CD4-positive, alpha-beta T cell treated with Interleukin-4 for 1 hour (primary cell): ENCODE measurements at places on chromosomes 7 and 10.

- no peak for DNase-seq
Observed at GRCh38 chr10:110304394-110304779, 333 bp downstream of the SMNDC1 start.

DNA sequence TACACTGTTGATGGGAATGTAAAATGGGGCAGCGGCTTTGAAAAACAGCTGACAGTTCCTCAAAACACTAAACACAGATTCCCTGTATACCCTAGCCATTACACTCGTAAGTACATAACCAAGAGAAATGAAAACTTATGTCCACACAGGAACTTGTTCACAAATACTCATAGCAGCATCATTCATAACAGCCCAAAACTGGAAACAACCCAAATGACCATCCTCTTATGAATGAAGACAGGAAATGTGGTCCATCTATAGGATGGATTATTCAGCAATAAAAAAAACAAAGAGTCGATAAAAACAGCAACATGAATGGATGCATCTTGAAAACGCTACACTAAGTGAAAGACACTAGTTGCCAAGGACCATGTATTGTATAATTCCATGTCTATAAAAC is 23.7 kb downstream of the NMT2 start:
- no peak for DNase-seq

DNA sequence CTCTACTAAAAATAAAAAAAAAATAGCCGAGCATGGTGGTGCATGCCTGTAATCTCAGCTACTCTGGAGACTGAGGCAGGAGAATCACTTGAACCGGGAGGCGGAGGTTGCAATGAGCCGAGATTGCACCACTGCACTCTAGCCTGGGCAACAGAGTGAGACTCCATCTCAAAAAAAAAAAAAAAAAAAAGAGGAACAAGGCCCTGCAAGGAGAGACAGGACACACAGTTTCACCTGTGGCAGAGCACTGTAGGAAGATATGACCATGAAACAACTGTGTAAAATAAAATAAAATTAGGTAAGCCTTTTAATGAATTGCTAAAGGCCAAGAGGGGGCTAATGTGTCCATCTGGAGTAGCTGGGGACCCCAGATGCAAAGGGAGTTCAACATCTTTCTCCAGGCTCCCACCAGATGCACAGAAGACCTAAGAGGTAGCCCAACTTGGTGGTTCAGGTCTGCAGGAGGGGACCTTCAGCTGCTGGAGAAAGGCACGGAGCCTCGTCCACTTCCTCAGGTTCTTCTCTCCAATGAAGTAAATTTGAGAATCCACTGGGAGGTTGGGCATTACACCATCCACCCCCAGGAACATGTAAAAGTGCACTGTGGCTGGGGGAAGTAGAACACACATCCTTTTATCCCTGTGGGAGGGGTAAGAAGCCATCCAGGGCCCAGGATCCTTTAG is 12.7 kb downstream of the PPIF start:
- no peak for DNase-seq

GRCh38 chr10:49325916-49326783 is 27.2 kb downstream of the C10orf71 start:
- no peak for DNase-seq

DNA sequence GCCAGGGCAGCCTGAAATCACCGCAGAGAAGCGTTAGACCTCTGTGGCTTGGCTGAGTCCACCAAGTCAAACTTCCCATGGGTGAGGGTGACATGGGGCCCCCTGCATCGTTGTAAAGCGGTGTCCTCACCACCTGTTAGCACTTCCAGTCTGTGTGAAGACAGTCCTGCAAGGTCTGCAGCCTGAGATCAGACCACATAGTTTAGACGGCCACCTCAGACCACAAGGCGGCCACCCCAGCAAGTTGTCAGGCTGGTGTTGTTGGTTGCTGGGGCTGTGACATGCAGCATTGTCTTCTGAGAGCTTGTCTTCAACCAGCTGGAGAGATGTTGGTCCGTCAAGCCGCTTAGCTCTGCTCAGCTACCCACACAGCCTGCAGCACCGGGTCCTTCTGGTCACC is 44.1 kb upstream of the TARP start:
- peak; percentile 61 for DNase-seq

DNA sequence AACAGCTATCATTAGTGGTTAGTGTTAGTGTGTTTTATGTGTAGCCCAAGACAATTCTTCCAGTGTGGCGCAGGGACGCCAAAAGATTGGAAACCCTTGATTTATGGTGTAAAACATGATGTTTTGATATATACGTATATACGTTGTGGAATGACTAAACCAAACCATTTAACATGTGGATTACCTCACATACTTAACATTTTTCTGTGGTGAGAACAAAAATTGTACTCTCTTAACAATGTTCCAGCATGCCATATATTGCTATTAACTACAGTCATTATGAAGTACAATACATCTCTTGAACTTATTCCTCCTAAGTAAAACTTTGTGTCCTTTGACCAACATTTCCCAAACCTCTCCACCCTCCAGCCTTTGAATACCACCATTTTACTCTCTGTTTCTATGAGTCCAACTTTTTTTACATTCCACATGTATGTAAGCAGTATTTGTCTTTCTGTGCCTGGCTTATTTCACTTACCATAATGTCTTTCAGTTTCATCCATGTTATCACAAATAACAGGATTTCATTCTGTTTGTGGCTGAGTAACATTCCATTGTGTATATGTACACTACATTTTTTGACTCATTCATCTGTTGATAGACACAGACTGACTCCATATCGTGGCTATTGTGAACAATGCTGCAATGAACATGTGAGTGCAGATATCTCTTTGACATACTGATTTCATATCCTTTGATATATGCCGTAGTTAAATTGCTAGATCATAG is 42.2 kb upstream of the MAGI2 start:
- no peak for DNase-seq

DNA sequence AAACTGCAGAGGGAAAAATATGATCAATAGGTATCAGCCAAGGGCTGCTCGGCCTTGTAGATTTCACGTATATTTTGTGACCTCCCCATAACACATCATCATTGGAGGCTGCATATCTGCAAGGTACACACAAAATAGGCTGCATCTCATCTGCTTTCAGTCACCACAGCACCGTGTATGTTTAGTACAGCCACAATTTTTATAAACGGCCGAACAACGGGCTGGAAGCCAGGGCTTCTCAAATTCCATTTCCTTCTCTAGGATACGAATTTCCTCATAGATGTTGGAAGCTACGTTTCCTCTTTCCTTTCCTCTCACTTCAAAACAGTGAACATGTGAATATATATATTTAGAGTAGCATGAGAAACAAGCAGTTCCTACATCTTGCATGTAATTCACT is 20.2 kb upstream of the FOXK1 start:
- DNase-seq, result no peak

GRCh38 chr7:89223900-89224395 is 428.4 kb upstream of the TEX47 start:
- no peak for DNase-seq

DNA sequence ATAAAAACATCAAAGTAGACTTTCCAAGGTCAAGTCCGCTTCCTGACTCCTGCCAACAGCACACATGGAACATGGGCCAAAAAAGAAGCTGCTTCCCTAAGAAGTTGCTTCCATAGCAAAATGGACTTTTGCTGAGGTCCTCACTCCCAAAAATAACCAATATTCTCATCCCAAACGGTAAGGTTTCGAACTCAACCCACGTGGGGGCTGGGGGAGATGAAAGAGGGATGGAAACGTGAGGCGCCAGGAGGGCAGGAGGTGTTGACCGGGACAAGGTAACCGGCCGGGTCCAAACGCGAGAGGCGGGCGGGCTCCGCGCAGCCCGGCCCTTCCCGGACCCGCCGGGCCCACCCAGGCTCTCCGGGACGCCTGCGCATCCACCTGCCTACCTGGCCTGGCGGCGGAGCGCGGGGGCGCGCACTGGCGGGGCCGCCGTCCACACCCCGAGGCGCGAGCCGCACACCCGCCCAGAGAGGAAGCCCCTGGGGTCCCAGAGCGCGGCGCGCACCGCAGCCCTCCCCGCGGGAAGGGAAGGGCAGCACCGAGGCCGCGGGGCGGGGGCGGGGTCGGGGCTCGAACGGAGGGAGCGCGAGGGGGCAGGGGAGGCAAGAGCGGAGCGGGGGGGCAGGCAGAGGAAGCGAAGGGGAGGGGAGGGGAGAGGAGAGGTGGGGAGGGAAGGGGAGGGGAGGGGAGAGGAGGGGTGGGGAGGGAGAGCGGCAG is 742 bp downstream of the LMBR1 start:
- peak; percentile 71 for DNase-seq

DNA sequence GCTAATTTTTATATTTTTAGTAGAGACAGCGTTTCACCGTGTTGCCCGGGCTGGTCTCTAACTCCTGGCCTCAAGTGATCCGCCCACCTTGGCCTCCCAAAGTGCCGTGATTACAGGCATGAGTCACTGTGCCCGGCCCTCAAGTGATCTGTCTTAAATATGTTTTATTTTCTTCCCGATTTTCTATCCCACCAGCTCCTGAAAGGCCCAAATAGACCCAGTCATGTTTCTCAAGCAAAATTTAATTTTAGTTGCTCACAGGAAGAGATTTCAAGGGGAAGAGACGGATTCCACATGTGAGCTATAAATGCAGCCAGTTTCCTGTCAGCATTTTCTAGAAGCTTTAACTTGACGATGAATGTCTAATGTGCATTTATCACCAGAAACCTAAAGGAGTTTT is 12.0 kb downstream of the DENND10 start:
- DNase-seq, result no peak

DNA sequence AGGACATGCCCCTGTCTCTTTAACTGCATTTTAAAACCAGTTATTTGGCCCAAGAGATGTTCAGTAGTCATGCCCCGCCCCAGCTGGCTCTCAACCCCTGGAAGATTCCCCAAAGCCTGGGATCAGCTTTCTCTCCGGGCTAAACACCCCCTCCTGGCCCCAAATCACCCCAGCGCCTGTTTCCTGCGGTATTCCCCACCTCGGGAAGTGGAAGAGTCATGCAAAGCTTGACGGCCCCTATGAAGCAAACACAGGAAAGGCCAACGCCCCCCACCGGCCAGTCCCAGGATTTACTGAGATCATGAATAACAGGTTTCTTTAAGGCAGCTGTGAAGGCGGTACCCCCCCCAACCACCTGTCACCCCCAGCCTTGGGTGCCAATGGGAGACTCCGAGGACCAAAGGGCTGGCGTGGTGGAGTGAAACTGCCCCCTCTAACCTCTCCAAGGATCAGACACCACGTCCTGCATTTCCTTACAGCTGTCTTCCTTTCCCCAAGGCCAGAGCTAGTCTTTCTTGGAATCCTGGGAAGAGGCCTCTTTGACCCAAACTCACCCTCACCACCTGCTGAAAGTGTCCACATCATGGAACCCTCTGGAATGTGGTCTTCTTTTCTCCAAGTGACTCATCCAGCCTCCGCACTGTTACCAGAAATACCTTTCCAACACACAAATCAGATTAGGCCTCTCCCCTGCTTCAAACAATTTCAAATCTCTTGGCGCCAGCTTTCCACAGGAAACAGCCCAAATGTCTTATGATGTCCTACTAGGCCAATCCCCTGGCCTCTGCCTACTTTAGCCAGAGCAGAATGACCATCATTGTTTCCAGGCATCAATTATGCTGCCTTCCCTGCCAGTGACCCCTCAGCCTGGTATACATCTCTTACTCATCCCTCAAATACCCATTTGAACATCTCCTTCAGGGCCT is 301.5 kb downstream of the ZEB1 start:
- no peak for DNase-seq

- no peak for DNase-seq
Observed at GRCh38 chr10:30043476-30044270, 15.7 kb downstream of the JCAD start.

DNA sequence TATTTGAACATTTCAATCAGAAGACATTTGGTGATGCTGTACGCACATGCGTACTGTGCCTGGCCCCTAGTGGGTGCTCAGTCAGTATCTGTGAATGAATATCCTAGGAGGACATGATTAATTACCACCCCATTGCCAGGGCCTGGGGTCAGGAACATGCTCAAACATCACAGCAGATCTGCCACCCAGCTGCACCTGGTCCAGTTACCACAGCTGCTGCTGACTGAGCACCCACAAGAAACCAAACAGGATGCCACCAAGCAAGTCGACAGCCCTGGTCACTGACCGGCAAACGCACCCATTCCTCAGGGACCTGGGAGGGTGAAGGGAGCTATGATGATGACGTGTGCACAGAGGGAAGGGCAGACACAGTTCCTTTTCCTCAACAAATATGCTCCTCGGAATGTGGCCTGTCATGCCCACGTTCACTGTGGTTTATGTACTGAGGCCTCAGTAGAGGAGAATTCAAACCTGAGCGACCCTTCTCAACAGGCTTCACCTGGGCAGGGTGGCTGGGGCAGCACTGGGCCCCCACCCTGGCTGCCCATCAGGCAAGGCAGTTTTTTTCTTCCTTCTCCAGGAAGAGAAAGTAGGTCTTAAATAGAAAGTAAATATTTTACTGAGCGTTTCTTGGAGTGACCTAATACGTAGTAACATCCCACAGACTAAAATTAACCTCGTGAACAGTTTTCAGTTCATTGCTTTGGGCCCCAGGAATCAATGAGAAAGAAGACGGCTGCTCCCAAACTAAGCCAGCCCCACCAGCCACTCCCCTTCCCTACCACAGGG is 13.4 kb downstream of the CTBP2 start:
- peak; percentile 21 for DNase-seq

DNA sequence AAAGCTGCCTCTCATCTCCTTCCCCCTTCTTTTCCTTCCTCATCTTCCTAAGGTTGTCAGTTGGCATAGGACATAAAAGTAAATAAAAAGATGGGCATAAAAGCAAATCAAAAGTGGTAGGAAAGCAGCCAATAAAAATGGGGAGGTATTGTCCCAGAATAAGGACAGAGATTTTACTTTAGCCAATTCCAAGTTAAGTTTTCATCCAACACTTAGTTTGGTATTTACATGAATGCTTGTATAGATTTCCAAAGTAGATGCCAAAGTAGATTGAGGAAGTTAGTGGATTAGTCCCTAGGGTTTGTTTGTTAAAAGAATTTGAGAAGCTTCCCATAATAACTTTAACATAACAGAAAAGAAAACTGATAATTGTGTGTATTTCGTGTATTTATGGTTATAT is 33.7 kb downstream of the HDAC9 start:
- DNase-seq, result no peak

DNA sequence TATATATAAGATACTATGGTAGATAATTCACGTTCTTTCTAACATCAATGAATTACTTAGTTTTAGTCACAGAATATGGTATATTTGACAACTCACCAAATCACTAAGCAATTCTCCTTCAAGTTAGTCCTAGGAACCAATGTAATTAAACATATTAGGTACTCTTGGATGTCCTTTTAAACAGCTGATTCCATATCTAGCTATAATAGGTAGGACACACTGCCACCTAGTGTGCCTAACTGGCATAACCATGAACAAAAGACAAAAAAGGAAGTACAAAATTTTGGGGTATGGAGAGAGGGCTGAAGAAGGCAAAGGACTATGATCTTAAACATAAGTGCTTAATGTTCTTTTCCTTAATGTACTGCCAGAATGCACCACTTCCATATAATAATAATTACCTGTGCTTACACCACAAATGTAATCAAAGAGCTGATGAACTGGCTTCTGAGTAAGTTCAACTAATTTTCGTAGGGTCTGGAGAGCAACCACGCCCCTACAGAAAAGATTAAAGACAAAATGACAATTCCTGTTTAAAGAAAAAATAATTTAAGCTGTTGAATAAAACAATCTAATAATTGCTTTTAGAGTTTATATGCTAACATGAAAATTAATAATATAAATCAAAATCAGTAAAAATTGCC is 28.7 kb downstream of the PNPLA8 start:
- peak; percentile 47 for DNase-seq

GRCh38 chr7:77222065-77222464 is 22.4 kb upstream of the FGL2 start:
- DNase-seq, result no peak
